ENCODE measurements at places on chromosomes 3 and 15. TPM values are rescaled to one million over a fixed set of nuclear protein-coding genes. Genes with fewer than 3 reads are reported as not detected.
A peak's percentile ranks its signal among the peaks of the same experiment; 100 is the strongest.

The FAM81A gene
- total RNA-seq: not detected

The TTBK2 gene
- 16.4 TPM for total RNA-seq

The RAD18 gene
- 8.6 TPM for total RNA-seq

The GP9 gene
- 0.48 TPM for total RNA-seq

The PXYLP1 gene
- 10.7 TPM for total RNA-seq

The PRSS50 gene
- not detected for total RNA-seq

The APOD gene
- 651 TPM for total RNA-seq

The GCNT3 gene
- total RNA-seq: not detected

The SPATA12 gene
- 0.29 TPM for total RNA-seq

The PCOLCE2 gene
- total RNA-seq: 178 TPM

The SCN5A gene
- total RNA-seq: 0.33 TPM

The GOLGA8S gene
- total RNA-seq: 0.44 TPM

The VGLL3 gene
- 48.5 TPM for total RNA-seq

The RBMS3 gene
- total RNA-seq: 48.4 TPM

The GOLGA8T gene
- not detected for total RNA-seq

The ANKUB1 gene
- not detected for total RNA-seq

GRCh38 chr3:129218742-129219141, 30.7 kb upstream of the COPG1 start:
- no peak for DNase-seq

- no peak for DNase-seq
Observed at GRCh38 chr3:196072313-196072712, 9.6 kb downstream of the TFRC start.

DNA sequence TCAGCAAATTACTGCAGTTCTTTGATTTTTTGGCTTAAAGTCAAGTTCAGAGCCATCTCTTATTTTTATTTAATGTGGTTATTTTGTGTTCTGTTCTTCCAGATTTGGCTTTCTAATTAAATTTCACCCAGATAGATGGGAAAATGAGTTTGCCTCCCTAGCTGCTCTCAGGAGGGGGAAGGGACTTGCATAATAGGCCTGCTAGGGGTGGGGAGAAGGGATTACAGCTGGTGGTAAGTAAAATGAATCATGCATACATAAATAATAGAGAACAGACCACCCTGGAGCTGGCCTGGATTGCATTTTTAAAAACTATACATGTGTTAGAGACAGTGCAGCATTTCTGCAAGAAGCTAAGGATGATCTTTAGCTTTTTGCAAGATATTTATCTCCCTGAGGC, 3.9 kb upstream of the PXYLP1 start:
- DNase-seq: no peak

GRCh38 chr3:117442566-117442965, 733.0 kb downstream of the TUSC7 start:
- DNase-seq: no peak

DNA sequence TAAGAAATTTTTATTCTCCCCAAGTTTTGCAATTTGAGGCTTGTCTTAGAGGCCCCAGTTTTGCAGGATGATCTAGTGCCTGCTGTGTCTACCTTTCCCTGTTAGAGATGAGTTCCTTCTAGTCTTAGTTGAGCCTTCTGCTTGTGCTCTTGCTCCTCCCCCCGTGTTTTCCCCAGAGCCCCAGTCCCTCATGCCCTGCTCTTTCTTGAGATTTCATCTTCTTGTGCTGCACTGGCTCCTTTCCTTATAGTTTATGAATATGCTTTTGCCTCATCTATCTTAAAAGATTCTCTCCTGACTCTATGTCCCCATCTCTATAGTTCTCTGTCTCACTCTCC, 4.7 kb downstream of the GAP43 start:
- DNase-seq: no peak

GRCh38 chr3:29284497-29284896, 3.6 kb downstream of the RBMS3 start:
- DNase-seq: no peak

DNA sequence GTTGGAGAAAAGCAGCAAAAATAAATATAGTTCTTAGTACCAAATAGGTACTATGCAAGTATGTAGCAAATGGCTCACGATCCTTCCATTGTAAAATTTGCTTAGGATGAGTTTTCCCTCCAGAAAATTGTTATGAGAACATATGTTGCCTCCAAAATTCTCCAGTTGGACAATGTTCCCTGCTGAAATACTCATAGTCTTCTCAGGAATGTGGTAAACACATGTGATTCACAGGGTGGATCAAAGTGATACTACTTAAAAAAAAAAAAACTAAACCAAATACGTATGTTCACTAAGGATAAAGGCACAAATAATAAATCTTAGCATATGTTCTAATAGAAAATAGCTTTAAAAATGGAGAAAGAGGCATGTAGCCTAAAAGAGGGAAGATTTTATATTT, 84.3 kb upstream of the ZNF385D start:
- DNase-seq: no peak

- DNase-seq: no peak
Observed at GRCh38 chr15:51156957-51157356, 62.3 kb upstream of the TNFAIP8L3 start.

GRCh38 chr15:60649845-60650548, 171.1 kb upstream of the ICE2 start:
- DNase-seq: no peak

DNA sequence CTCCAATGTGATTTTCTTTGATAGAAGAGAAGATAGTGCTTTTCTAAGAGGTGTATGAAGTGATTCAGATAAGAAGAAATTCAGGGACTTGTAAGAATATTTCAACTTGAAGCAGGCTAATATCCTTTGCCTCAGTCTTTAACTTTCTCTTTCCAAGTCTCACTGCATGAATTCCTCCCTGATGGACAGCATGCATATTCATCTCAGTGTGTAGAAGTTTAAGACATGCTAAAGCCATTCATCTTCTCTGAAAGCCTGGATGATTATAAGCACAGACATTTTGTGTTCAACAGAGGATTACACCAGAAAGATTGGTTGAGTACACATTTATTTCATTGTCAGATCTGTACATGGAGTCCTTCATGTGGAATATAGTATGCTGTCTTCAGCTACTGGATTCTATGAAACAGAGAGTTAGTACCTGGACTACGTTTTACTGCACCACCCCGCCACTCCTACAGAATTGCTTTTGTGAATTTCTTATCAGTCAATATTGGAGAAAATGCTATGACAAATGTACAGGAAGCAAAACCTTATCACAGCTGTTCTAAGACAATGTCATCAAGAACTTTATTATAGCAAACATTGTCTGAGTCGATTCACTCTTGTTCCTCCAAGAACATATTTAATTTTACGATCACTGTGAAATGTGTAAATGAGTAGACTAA, 1346.1 kb downstream of the OTOL1 start:
- no peak for DNase-seq

GRCh38 chr3:7788881-7789280, 712.7 kb upstream of the LMCD1 start:
- no peak for DNase-seq

DNA sequence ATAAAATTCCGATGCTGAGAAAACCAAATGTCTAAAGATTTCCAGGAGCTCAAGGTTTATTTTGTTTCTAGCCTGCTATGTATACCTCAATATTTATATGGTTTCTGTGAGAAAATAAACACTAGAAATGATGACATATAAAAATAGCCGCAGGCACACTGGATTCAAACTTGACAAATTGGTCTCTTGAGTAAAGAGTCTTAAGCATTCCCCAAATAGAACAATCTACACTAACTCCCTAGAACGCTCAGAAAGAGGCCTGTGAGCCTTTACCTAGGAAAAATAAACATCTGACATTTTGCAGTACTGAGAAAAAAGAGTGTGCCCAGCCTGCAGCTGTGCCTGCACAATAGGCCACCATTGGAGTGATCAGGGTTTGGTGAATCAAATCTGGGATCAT, 75.2 kb downstream of the NEK10 start:
- no peak for DNase-seq

DNA sequence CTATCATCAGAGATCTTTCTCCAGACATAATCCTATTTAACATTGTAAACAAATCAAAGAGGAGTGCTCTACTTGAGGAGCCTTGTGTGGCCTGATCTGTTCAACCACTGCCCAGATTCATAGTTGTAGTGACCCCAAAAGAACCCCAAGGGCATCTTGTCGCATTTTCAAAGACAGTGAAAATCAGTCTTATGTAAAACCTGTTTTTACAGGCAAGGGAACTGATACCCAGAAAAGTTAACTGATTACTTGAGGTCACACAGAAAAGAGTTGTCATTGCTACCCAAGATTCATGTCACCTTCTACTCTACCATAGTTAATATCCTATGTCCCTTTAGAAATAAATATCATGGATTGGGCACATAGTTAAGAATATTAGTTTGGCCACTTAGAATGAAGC, 40.5 kb upstream of the ARPP21 start:
- no peak for DNase-seq

GRCh38 chr3:58963928-58964503, 85.8 kb downstream of the CFAP20DC start:
- no peak for DNase-seq

DNA sequence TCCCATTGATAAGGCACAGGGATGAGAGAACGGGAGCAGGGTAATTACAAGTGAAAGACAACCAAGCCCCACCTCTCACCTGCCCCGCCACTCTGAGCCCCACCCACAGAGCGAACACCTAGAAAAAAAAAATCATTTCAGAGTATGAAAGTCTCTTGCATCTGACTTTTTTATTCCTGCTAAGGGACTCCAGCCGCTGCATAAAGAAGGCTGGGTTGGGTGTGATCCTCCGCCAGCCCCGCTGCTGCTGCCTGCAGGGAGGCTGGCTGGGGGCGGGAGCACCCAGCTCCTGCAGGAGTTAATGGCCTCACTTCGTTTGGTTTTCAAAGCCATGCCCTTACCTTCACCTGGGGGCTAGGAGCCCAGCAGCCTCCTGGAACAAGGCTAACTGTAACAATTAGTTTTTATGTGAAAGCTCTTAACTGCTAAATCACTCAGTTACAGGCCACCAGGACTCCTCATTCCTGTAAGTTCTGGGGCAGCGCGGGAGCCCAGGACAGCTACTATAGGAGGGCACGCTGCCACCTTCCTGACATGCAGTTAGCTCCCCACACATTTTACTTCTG, 78.0 kb upstream of the SNRPA1 start:
- DNase-seq: no peak

DNA sequence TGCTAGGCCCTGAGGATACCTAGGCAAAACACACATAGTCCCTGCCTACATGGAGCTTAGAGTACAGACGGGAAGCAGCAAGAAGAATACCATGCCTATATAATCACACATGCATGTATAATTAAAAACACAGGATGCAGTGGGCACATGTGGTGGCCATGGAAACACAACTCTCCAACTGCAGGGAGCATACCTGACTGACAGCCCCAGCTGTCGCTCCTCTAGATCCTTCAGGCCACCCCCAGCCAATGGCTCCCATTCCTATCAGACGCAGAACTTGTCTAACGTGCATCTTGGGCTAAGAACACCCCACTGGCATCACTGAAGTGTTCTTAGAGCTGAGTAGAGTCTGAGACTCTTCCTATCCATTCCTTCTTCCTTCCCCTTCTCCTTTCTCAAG, 125.5 kb upstream of the FRMD4B start:
- no peak for DNase-seq

GRCh38 chr3:76438971-76439370, 600.9 kb upstream of the ROBO2 start:
- no peak for DNase-seq

- DNase-seq: no peak
Observed at GRCh38 chr3:189103208-189103607, 68.6 kb upstream of the TPRG1 start.

GRCh38 chr3:179473565-179473964, 22.3 kb upstream of the GNB4 start:
- DNase-seq: no peak

DNA sequence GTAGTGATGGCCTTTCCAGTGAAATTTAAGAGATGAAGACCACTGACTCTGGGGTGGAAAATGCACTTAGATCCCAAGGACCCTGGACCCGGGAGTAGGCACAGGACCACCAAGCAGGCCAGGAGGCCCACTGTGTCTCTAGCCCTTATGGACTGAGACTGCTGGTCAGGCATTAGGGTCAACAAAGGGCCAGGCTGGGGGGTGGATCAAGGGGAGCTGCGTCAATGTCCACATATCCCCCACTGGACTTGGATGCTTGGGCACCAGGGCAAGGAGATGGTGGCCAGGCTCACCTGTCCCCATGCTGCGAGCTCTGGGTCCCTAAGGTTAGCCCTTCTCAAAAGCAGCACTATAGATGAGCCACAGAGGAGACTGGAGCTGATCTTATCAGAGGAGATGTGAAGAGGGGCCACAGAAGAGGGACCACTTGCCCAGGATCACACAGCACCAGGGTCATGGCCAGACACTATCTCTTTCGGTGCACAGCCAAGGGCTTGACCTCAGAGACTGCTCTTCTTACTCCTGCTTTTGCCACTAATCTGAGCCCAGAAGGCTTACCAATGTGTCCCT, 14.7 kb downstream of the RAB6B start:
- peak; percentile 1 for DNase-seq

DNA sequence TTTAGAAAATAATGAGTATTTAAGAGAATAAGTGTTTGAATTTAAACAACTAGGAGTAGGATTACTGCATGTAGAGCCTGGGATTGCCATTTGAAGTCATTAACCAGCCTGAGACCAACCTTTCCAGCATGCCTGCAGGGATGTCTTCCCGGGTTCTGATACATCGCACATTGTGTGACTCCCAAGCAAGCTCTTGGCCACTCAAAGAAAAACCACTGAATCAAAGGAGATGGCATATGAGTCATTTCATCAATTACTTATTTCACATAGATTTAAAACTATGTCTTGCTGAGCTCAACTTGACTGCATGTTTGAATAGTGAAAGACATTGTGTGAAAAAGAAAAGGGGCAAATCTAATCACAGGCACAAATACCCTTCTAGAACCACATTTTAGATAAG, 15.0 kb upstream of the THBS1 start:
- DNase-seq: no peak

DNA sequence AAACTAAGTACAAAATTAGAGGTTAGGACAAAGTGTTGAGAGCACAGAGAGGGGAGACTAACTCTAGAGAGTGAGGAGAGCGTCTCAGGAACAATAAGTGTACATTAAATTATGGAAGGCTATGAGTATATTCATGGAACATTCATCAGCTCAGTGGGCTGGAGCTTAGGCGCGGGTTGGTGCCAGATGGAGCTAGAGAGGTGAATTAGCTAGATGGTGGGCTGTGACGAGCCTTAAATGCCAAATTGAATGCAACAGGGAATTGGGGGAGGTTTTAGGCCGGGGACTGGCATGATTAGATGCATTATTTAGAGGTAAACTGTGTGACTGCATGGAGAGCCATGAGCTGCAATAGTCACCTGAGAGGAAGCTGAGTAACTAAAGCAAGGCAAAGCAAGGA, 97.1 kb downstream of the TMEM108 start:
- no peak for DNase-seq

DNA sequence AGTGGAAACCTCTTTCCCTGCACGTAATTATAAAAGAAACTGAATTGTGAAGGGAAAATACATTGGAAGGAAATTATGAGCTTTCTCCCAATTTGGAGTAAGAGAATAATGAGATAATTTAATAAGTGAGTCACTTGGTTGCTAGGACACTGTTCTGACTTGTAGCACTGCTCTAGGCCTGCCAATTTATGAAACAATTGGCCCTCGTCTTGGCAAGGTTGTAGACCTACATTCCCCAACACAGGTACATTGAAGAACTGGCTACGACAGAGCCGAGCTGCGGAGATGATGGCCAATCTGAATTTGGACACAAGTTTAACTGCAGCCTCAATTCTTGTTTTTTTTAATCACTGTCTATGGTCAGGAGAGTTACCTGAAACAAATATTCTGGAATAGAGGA, 674.1 kb downstream of the MECOM start:
- no peak for DNase-seq

All from breast epithelium (tissue), 4 donors.